Activated T-helper 1 cell treated with anti-CD3 and anti-CD28 coated beads, Interleukin-12 subunit alpha, Interleukin-12 subunit beta, Interleukin-2, Interleukin-4 antibody, amounts not matched to agents 30 ng/mL and 10 ng/mL and 1 ng/mL, durations not matched to agents 14 hours and 24 hours and 36 hours (primary cell): ENCODE measurements at places on chromosomes 1 and 21. TPM values are rescaled to one million over a fixed set of nuclear protein-coding genes. Genes with fewer than 3 reads are reported as not detected.

The SELP gene
- 0.13 TPM in 1 of 2 replicates, not detected in the other for total RNA-seq

- DNase-seq: no peak
These were observed 37.1 kb downstream of the HSPG2 start for GRCh38 chr1:21899987-21900386.

DNA sequence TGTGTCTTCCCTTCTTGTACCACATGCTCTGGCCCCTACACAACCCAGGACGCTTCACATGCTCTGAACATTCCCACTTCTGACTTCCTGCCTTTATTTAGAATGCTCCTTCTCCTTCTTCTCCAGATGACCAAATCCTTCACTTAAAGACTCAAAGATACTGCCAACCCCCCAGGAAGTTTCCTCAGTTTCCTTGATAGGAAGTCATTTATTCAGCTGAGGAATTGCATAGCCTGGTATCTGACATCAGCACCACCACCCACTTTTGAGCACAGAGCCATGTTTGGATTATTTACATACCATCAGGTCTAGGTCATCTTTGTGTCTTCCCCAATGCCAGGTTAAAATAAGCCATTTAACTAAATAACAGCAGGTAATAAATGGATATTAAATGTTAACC lies 42.4 kb downstream of the GFI1 start:
- DNase-seq: no peak

DNA sequence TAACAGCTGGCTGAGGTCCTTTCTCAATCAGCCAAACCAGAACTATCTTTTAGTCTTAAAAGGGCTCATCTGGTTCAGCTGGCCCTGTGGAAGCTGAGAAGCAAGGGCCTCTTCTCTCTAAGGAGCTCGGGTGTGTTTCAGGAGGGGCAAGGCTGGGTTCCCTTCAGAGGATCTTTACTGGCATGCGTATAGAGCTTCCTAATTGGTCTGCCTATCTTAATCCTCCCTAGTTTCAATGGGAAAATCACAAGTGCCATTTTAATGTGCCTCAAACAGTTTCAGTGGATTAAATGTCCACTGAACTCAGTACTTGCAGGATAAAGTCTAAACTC lies 81.5 kb upstream of the LBR start:
- DNase-seq: no peak

- DNase-seq: peak; percentile 59
These were observed at the start of gene CCSAP for GRCh38 chr1:229342656-229343569. Gene CCSAP (minus strand): TSS chr1:229343047. CDS start chr1:229342465, 582 bp downstream.

The NCMAP gene
- not detected in 2 replicates for total RNA-seq

- no peak for DNase-seq
These were observed 13.6 kb upstream of the LAMTOR5 start for GRCh38 chr1:110420874-110421793.

The SLX9 gene
- 83.4 and 84.7 TPM in 2 replicates for total RNA-seq

The MYOG gene
- total RNA-seq: not detected in 2 replicates

DNA sequence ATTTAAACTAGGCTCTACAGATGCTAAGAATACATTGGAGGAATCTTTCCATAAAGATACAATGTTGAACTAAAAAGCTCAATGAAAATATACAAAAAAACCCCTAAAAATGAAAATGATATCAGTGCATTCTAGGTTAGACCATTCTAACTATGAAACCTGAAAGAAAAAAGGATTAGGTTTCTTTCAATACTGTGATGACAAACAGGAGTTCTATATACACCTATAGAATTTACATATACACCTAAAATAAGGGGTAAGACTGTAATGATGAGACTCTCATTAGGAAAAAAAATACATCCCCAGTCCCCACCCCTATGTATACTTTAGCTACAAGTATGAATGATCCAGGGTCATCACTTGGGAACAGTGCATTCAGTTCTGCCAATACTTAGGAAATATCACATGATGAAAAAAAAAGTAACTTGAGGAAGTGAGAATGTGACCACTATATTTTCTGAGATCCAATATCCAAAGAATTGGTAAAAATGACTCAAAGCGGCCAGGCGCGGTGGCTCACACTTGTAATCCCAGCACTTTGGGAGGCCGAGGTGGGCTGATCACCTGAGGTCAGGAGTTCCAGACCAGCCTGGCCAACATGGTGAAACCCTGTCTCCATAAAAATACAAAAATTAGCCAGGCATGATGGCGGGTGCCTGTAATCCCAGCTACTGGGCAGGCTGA lies 26.3 kb downstream of the SELENOF start:
- no peak for DNase-seq
